SW480 (cell line): ENCODE measurements at places on chromosomes 7 and 10.

GRCh38 chr7:138499340-138499739 is 39.3 kb downstream of the TRIM24 start:
- DNase-seq: no peak

DNA sequence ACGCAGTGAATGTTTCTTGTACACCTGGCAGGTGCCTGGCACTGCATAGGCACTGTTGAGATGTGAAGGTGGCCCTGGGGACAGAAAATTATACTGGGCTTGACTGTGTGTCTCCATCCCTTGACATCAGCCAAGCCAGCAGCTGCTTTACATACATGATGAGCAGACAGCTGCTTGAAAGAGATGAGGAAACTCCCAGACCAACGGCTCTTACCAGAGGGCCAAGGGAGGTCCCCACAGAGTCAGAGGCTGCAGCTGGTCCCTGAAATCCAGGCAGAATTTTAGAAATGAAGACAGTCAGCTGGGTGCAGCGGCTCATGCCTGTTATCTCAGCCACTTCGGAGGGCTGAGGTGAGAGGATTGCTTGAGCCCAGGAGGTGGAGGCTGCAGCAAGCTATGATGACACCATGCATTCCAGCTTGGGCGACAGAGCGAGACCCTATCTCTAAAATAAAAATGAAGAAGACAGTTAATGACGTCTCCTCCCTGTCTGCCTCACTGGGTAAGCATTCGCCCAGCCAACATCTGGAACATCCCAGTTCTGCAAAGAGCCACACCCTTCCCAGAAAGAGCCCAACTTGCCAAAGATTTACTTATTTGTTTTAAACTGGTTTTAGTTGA is 17.6 kb downstream of the LIMK1 start:
- no peak for DNase-seq

DNA sequence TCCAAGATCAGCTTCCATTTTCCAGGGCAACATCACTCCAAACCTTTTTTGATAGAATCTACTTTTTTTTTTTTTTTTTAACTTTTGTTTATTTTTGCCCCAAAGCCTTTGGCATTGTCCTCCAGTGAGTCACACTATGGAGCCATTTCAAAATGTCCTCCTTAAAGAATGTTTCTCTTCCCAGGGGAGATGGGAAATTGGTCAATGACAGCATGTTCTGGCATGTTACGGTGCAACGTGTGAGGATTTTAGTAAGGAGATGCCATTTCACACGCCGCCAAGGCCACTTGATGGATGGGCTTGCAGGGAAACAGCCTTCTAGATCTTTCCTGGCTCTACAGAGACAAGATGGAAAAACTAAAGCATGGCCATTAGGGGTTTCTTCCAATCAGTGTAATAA is 30.7 kb upstream of the TRIL start:
- no peak for DNase-seq

- no peak for DNase-seq
These were observed 24.7 kb upstream of the ADCYAP1R1 start for GRCh38 chr7:31027161-31027965.

DNA sequence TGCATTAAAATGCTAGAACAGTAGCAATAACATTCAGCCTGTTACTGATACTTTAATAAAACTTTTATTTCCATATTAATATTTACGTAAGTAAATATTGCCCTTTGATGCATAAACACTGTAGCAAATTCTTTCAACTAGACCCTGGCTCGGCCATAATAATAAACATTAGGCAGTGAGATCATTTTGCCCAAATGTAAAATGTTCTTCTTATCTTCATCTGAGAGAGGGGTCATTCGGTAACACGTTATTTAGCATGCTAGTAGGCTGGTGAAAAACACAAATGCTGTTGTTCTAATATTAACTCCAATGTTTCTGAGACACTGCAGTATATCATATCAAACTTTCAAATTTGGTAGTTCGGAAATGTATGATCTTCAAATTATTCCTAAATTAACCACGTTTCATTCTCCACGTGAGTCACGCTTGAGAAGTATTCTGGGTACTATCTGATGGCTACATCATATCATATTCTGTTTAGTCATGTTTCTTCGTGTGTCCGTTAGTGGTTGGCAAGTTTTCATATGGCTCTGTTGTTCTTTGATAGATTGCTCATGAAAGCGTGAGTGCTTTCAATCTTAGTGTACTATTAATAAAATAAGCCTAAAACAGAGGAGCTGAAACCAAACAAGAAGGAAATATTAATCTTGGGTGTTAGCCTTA is 145.8 kb downstream of the NSUN6 start:
- no peak for DNase-seq

- no peak for DNase-seq
These were observed 42.6 kb downstream of the CLEC2L start for GRCh38 chr7:139566075-139566474.

- DNase-seq: no peak
These were observed 91.5 kb upstream of the MXI1 start for GRCh38 chr10:110115784-110116520.

GRCh38 chr7:14389181-14389591 is 399.7 kb upstream of the ETV1 start:
- no peak for DNase-seq

DNA sequence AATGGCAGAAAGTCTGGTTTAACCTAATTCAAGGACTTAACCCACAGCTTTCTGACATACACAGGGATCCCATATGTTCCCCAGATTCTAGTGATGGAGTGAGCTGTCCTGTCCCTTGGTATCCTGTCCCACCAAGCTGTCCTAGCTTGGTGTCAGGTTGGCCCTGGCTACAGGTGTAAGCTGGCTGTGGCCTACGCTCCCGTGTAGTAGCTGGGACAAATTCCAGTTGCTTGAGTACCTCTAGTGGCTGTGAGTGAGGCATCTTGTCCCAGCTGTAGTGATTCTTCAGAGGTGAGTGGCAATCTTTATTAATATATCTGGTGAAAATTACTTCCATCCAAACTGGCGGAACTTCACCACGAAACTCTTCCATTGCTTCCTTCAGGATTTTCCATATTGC is 105.2 kb upstream of the FAM171A1 start:
- no peak for DNase-seq

DNA sequence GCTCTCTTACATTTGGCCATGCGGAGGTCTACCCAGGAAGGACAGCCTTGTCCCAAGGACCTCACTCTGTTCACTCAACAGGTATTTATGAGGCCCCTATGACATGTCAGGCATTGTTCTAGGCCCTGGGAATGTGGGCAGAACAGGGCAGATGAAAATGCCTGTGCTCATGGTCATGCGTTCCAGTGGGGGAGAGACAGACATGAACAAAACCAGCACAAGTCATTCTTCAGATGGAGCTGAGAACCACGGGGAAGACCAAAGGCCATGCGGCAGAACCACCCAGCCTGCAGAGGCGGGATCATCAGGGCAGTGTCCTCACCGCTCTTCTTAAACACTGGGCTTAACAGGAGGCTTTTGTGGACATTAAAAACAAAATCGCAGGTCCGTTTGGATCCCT is 636.1 kb downstream of the SDK1 start:
- no peak for DNase-seq

- DNase-seq: no peak
These were observed 79.6 kb downstream of the BMPR1A start for GRCh38 chr10:86836044-86836443.

GRCh38 chr7:149381245-149381644 is 79.6 kb downstream of the ZNF777 start:
- DNase-seq: peak; percentile 16

- no peak for DNase-seq
These were observed 175.7 kb downstream of the FOXP2 start for GRCh38 chr7:114590298-114590697.

- DNase-seq: no peak
These were observed 135.0 kb downstream of the STRA8 start for GRCh38 chr7:135368416-135369186.

- no peak for DNase-seq
These were observed 36.2 kb downstream of the NAMPT start for GRCh38 chr7:106248600-106248999.

DNA sequence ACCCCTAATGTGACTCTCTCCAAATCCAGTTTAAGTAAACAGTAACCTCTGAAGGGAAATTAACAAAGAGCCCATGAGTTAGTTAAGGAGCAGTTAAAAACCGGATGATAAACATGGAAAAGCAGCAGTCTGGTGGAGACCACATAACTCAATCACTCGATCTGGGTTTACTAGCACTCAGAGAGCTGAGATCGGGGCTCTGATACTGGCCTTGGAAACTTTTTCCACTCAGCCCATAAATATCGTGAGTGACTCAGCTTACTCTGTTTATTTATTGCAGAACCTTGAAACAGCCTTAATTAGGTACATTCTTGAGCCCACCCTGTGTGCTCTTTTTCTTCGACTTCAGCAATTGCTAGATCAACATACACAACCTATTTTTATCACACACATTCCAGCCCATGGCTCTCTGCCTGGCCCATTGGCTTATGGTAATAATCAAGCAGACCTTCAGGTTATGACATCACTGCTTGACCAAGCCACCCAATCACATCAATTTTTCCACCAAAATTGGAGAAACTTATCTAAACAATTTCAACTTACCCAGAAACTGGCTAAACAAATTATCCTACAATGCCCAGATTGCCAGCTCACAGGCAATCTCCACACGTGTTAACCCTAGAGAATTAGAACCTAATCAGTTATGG is 82.2 kb upstream of the GPR22 start:
- no peak for DNase-seq

DNA sequence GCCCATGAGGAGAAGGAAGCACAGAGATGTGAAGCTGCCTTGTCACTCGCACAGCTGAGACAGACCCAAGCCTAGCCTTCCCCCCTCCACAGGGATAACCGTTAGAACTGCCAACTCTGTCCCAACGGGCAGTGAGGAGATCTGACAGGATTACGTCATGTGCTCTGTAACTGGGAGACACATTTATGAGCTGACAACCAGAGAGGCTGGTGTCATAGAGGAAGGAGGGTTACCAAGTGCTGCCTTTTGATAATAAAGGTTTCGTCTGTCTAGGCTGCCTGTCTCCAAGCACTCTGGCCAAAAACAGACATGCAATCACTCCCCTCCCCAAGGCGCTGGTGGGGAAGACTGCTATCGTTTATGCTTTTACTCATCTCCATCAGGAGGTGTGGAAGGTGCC is 165.9 kb downstream of the PLXNA4 start:
- no peak for DNase-seq
